ENCODE measurements at places on chromosomes 7 and 10. TPM values are rescaled to one million over a fixed set of nuclear protein-coding genes. Genes with fewer than 3 reads are reported as not detected.

Gene C10orf53
- total RNA-seq = not detected

Gene FAM13C
- not detected for total RNA-seq

Gene AKR1C4
- total RNA-seq = not detected

Gene SOSTDC1
- total RNA-seq = not detected
